ENCODE measurements at places on chromosomes 7 and 10.

DNA sequence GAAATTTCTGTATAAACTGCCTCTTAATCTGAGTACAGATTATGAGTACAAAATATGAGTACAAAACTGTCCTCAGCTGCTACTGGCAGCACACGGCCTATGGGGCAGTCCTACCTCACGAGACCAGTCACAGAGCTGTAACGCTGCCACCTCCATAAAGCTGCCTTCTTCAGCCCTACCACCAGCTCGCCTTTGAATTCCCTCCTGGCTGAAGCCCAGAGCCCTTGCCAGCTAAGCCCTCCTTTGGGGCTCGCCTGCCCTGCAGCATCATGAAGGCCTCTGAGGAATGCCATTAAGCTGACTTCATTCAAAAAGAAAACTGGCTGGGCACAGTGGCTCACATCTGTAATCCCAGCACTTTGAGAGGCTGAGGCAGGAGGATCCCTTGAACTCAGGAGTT lies 180.0 kb upstream of the SH2B2 start:
- no peak for DNase-seq

DNA sequence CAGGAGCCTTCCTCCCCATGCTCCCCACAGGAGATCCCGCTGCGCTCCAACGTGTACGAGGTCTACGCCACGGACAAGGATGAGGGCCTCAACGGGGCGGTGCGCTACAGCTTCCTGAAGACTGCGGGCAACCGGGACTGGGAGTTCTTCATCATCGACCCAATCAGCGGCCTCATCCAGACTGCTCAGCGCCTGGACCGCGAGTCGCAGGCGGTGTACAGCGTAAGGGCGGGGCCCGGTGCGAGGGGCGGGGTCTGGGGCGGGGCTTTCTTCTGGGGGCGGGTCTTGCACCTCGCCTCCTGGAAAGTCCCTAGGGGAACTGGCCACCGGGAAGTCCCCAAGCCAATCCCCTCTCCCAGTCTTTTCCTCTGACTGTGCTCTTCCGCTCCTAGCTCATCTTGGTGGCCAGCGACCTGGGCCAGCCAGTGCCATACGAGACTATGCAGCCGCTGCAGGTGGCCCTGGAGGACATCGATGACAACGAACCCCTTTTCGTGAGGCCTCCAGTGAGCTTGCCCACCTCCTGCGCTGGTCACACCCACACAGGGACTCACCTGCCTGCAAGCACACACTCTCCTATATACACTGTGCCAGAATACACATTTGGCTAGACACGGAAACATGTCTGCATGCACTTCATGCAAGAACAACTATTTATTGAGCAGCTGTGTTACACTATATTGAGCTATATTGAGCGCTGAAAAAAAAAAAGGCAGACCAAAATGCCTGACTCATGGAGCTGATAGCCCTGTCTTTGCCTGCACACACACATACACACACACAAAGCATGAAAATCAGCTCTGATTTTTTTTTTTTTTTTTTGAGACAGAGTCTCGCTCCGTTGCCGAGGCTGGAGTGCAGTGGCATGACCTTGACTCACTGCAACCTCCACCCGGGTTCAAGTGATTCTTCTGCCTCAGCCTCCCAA lies 32.7 kb upstream of the VSIR start:
- peak; percentile 13 for DNase-seq

- DNase-seq: no peak
These were observed 71.1 kb upstream of the CFAP46 start for GRCh38 chr10:133013463-133013862.

DNA sequence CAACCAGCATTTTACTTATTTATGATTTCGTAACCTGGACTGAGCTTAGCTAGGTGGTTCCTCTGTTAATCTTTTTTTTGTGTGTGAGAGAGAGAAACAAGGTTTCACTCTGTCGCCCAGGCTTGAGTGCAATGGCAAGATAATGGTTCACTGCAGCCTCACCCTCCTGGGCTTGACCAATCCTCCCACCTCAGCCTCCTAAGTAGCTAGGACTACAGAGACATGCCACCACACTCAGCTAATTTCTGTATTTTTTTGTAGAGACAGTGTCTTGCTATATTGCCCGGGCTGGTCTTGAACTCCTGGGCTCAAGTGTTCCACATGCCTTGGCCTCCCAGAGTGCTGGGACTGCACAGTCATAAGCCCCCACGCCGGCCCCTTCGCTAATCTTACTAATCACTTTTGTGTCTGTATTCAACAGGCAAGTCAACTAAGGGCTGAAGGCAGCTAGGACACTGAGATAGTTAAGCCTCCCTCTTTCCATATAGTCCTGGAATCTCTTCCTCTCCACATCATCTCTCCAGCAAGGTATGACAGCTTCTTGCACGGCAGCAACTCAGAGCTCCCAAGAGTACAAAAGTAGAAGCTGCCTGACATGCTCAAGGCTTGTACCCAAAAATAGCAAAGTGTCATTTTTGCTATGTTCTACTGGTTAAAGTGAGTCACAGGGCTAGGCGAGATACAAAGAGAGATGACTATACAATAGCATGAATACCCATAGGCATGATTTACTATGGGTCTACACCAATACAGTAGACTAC lies 11.3 kb downstream of the KMT2C start:
- DNase-seq: peak; percentile 53

DNA sequence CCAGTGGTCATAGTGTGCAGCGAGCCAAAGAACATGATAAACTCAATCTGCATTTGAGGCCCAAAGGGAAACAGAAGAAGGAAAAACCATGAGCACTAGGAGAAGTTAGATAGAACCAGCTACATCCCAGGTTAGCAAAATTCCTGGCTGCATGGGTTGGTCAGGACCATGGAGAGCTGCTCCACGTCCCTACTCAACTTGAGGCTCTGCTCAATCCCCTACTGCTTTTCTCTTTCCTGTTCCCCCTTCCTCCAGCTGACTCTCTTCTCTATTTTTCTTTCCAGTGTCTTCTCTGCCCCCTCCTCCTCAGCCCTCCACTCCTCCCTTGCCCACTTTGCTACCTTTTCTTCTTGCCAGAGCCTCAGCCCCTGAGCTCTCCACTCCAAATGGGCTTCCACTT lies 21.9 kb upstream of the VSIR start:
- DNase-seq: no peak

- DNase-seq: no peak
These were observed 70.2 kb downstream of the AHCYL2 start for GRCh38 chr7:129295015-129295423.

GRCh38 chr10:107966826-107967225 lies 802.3 kb upstream of the SORCS1 start:
- DNase-seq: no peak

GRCh38 chr7:146647445-146647844 lies 530.8 kb downstream of the CNTNAP2 start:
- no peak for DNase-seq

GRCh38 chr7:111137296-111138192 lies 46.6 kb downstream of the LRRN3 start:
- DNase-seq: no peak

DNA sequence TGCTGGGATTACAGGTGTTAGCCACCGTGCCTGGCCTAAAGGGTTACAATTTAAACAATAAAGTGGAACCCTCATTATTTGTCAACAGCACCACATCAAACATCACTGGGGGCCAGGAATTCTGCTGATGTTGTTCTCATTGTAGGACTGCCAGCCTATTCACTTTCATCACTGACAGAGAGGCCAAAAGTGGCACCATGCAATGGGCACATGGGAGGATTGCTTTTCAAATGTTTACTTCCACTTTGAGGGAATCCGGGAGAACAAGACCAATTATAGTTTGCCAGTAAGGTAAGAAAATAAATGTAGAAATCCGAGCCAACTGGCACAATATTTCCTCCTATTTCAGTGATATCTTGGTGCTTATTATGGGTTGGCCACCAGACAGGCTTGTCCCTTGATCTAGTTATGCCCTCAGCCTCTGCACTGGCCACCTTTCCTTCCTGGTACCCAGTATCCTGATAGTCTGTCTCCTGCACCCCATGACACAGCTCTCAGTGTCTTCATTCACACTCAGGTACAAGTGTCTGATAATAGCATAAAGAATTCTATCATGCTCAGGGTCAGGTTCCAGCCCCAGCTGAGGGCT lies 82.6 kb downstream of the ANLN start:
- DNase-seq: no peak

DNA sequence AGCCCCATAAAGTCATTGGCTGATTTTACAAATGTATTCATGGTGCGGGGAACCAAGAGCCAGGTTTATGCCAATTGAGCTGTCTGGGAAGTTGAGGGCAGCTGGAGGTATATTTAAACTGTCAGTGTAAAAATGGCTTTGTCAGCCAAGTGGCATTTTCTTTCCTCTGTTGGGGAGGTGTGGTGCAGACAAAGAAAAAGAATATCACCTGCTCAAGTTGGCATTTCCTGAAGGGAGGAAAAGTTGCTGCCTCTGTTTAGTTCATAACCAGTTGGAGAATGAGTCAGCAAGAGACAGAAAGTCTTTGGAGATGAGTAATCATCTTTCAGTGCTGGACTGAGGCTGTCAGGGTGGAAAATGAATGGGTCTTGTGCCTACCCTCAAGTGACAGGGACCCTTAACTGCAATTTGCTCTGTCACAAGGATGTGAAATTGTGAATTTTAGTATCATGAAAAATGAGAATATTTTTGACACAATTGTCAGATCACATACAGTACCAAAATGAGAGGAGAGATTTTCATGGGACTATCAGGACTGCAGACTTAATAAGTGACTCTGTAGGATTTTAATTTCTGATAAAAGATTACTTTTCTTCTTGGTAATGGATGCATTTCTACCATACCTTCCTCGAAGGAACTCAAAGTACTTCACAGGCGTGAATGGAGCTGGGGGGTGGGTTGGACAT lies 137.3 kb downstream of the ANLN start:
- DNase-seq: no peak

GRCh38 chr7:73448609-73449008 lies 15.0 kb downstream of the FZD9 start:
- DNase-seq: no peak

- no peak for DNase-seq
These were observed 88.3 kb downstream of the CPEB3 start for GRCh38 chr10:92202536-92202935.

DNA sequence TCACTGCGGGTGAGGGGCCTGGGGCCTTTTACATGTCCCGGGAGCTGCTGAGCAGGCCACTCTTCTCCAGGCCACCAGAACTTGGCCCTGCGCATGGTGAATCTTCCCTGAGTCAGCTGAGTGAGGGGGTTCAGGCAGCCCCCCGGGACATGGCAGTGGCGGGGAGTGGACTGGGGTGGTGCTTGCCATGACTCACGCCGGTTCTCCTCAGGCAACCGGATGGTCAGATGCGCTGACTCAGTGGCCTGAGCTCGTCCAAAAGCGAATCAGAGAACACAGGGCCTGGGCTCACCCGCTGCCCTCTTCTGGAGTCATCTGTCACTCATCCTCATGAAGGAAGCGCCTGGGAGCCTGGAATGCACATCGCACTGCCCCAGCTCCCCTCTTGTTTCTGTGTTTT lies 33.5 kb downstream of the HTRA1 start:
- no peak for DNase-seq

DNA sequence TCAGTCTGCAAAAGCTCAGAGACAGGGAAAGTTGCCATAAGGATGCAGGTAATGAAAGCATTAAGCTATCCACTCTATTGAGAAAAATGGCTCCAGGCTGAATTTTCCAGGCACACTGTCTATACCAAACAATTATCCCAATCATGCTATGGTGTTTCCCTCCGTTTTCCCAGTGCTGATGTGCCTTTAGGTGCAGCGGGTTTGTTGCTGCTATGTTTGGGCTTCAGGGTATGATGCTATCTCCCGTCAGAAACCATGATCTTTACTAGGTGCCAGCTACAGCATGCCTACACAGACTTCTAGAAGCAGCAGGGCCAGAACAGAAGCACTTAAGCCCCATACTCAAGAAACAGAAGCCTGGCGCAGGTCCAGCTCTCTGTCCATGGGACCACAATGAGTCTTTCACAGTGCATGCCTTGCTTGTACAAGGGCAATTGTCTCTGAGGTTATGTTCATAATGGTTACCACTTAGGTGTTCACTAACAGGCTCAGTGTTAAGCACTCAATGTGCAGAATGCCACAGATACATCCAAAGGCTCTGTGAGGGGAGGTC lies 19.4 kb downstream of the STEAP1B start:
- no peak for DNase-seq

Data from hematopoietic multipotent progenitor cell treated with erythropoietin and hydrocortisone succinate and interleukin-3 and kit ligand, for 15 days (in vitro differentiated cells).